ENCODE measurements at places on chromosomes 1 and 21.

DNA sequence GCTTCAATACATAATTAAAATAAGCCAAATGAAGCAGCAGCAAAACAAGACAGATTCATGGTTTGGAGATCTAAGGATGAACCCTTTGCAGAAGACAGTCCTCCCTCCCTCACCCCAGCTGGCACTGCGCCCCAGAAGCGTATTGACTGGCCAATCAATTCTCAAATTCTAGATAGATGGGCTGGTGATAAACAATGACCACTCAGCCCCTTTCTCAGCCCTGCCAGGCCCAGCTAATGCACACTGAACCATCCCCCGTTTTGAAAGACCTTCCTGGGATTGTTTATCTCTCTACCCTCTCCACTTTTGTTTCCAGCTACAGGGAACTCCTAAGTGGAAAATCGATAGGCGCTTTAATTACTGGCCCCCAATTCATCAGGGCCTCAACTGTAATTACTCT lies 29.0 kb downstream of the TNR start:
- peaks cover 7% of the 10 kb centered on the region for H3K4me1 ChIP-seq
- DNase-seq: no peak
- no peak overlapping the region for H3K4me3 ChIP-seq
- H3K27ac ChIP-seq: no peak overlapping the region
- H3K27me3 ChIP-seq: no peaks in the 10 kb centered on the region
- H3K36me3 ChIP-seq: no peaks in the 10 kb centered on the region

DNA sequence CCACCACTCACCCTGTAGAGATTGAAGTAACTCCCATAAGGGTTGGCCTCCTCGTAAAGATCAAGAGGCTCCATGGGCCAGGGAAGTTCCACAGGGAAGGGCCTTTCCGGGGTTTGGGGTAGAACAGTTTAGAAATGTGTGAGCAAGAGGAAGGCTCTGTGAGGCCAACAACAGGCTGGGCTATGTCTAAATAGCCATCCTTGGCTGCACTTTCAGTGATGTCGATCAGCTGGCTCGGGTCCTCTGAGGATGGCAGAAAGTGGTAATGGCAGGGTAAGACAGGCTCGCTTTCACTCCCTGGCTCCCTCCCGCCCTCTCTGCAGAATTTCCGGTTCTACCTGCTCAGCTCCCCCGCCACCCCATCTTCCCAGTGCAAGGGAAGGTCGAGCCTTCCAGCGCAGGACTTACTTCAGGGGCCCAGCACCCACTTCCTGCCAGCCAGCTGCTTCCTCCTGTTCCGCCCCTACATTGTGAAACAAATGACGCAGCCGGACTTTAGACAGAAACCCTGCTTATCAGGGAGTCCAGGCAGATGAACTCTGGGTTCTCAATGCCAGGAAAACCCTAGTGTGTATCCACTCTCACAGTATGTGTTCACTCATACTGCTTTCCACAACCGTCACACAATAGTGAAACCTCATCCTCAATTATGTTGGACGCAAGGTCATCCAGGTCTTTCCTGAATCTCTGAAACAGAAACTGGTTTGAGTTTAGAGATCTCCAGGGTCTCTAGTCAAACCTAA lies 7.3 kb downstream of the F11R start:
- DNase-seq: peak; percentile 93
- no peaks in the 10 kb centered on the region for H3K27me3 ChIP-seq
- H3K27ac ChIP-seq: peak overlapping the region; percentile 96

GRCh38 chr1:76330991-76331603 lies 256.6 kb downstream of the ST6GALNAC3 start:
- no peak overlapping the region for H3K4me3 ChIP-seq
- peak; percentile 82 for DNase-seq
- H3K4me1 ChIP-seq: peaks cover 5% of the 10 kb centered on the region
- no peaks in the 10 kb centered on the region for H3K36me3 ChIP-seq
- no peak overlapping the region for H3K27ac ChIP-seq
- H3K27me3 ChIP-seq: no peaks in the 10 kb centered on the region

- H3K4me3 ChIP-seq: no peak overlapping the region
- no peak for DNase-seq
- H3K27me3 ChIP-seq: no peaks in the 10 kb centered on the region
- no peaks in the 10 kb centered on the region for H3K4me1 ChIP-seq
These were observed 37.7 kb downstream of the DHRS3 start for GRCh38 chr1:12580054-12580887.

GRCh38 chr1:31955917-31956736 lies 18.0 kb upstream of the PTP4A2 start:
- no peaks in the 10 kb centered on the region for H3K36me3 ChIP-seq
- H3K4me3 ChIP-seq: no peak overlapping the region
- DNase-seq: peak; percentile 68
- H3K27ac ChIP-seq: peak overlapping the region; percentile 68
- peaks cover 17% of the 10 kb centered on the region for H3K4me1 ChIP-seq

GRCh38 chr1:98253145-98253544 lies 332.3 kb upstream of the DPYD start:
- H3K4me1 ChIP-seq: peaks cover 14% of the 10 kb centered on the region
- H3K4me3 ChIP-seq: no peak overlapping the region
- H3K27me3 ChIP-seq: no peaks in the 10 kb centered on the region
- peak; percentile 46 for DNase-seq
- no peak overlapping the region for H3K27ac ChIP-seq
- no peaks in the 10 kb centered on the region for H3K36me3 ChIP-seq

DNA sequence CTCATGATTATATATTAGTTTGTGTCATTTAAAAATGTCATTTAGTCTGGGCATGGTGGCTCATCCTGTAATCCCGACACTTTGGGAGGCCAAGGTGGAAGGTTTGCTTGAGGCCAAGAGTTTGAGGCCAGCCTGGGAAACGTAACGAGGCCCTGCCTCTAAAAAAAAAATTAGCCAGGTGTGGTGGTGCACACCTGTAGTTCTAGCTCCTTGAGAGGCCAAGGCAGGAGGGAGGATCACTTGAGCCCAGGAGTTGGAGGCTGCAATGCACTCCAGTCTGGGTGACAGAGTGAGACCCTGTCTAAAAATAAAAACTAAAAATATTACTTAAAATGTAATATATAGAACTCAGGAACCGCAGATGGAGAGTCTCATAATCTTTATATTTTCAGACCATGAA lies 34.6 kb downstream of the RUNX3 start:
- no peak overlapping the region for H3K27ac ChIP-seq
- no peak overlapping the region for H3K4me3 ChIP-seq
- H3K36me3 ChIP-seq: no peaks in the 10 kb centered on the region
- DNase-seq: no peak
- no peaks in the 10 kb centered on the region for H3K27me3 ChIP-seq

DNA sequence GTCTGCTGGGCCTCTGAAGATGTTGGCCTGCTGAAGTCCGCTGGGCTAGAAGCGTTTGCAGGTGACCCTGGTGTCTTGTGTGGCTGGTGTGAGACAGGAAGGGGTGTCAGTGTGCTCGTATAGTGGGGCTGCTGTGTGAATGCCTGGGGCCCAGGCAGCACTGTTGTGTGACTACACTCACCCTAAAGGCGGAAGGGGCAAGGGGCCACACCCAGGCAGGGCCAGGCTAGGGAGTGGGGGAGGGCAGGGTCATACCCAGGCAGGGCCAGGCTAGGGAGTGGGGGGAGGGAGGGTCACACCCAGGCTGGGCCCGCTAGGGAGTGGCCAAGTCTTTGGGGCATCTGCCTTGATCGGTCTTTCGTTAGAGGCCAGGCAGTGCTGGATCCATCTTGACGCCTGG lies 25.0 kb downstream of the PDXK start:
- H3K27me3 ChIP-seq: no peaks in the 10 kb centered on the region
- H3K27ac ChIP-seq: no peak overlapping the region
- H3K4me1 ChIP-seq: 0 out of 2 replicates have a peak, but pooled peaks cover 3% of the 10 kb centered on the region
- no peak for DNase-seq
- H3K4me3 ChIP-seq: no peak overlapping the region

DNA sequence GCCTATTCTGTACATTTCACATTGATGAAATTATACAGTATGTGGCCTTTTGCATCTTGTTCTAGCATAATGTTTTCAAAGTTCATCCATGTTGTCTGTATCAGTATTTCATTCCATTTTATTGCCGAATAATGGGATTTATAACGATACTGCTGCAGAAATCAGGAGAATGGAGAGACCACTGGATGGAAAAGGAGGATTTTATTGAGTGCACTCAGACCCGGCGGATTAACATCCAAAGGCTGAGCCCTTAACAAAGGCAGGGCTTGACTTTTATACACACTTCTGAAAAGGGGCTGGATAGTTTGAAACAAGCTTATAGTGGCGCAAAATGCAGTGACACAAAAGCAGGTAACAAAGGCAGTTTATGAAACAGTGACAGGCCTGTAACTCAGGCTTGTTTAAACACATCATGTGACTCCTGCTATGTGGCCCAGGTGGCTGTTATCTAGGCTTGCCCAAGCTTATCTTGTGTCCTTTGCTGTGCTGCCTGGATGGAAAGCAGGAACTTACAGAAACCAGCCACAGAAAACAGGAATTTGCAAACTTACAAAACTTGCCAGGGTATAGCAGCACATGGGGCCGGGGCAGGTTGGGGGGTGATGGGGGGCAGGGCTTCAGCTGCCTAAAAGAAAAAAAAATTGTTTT lies 32.8 kb upstream of the KCNJ15 start:
- H3K4me3 ChIP-seq: no peak overlapping the region

DNA sequence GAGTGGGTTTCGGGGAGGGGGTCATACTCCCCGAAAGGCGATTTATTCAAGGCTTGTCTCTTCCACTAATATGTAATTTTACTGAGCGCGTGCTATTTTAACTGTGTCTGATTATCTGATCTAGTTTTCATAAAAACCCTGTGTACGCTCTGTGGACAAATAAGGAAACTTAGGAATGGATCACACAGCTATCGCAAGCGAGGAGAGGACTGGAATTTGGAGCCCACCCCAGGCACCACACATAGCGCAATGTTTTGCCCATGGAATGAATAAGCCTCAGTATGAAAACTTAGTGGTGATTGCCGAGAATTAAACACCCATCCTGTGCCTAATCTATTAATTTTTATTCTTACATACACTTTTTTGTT lies 9.8 kb upstream of the RAB42 start:
- no peak for DNase-seq
- peaks cover 4% of the 10 kb centered on the region for H3K27me3 ChIP-seq
- peaks cover 39% of the 10 kb centered on the region for H3K36me3 ChIP-seq
- peaks cover 19% of the 10 kb centered on the region for H3K4me1 ChIP-seq

DNA sequence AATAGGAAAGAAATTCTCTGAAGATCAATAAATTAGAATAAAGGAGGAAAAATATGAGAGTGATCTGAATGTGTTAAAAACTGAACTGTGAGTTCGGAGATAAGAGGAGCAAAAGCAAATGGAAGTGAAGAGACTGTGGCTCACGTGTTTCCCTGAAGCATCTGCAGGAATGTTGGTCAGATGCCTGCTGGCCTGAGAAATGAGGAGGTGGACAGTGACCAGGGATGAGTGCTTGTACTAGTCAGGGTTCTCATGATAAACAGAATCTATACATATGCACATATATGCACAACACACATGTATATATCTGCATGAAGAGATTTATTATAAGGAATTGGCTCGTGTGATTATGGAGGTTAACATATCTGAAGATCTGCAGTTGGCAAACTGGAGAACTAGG lies 103.4 kb upstream of the TIAM1 start:
- no peak overlapping the region for H3K4me3 ChIP-seq
- DNase-seq: no peak
- no peak overlapping the region for H3K27ac ChIP-seq

DNA sequence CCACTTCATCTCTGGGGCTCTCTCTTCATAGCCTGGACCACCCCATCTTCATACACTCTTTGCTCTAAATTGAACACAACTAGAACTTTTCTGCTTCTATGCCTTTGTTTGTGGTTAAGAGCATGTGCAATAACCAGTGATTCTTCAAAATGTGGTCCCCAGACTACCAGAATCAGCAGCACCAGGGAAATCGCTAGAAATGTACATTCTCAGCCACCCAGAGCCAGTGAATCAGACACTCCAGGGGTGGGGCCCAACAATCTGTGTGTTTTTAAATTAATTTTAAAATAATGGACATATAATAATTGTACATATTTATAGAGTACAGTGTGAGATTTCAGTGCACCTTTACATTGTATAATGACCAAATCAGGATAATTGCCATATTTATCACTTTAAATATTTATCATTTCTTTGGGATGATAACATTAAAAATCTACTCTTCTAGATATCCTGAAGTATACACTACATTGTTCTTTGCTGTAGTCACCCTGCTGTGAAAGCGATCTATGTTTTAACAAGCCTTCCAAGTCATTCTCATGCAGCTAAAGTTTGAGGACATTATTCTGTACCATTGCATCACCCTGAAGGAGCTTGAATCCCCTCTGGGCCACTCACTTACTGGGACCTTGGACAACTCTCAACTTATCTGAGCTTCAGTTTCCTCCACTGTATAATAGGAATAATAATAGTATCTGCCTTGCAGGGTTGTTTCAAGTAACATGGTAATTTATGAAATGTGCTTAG lies 10.8 kb downstream of the GRHL3 start:
- no peak overlapping the region for H3K27ac ChIP-seq
- H3K36me3 ChIP-seq: no peaks in the 10 kb centered on the region
- peaks cover 14% of the 10 kb centered on the region for H3K4me1 ChIP-seq

GRCh38 chr1:44739307-44740178 lies at the start of gene KIF2C:
KIF2C (plus strand) TSS chr1:44739837; CDS start chr1:44739933, 96 bp downstream.
- peaks cover 15% of the 10 kb centered on the region for H3K36me3 ChIP-seq
- peak within 1 kb of the TSS; percentile 97 for H3K4me3 ChIP-seq
- no peaks in the 10 kb centered on the region for H3K27me3 ChIP-seq
- H3K4me1 ChIP-seq: peaks cover 7% of the 10 kb centered on the region
- H3K27ac ChIP-seq: peak within 1 kb of the TSS; percentile 87

- H3K4me1 ChIP-seq: peaks cover 11% of the 10 kb centered on the region
- no peak for DNase-seq
- H3K36me3 ChIP-seq: no peaks in the 10 kb centered on the region
These were observed 24.5 kb upstream of the LRRC8C start for GRCh38 chr1:89608319-89608983.

DNA sequence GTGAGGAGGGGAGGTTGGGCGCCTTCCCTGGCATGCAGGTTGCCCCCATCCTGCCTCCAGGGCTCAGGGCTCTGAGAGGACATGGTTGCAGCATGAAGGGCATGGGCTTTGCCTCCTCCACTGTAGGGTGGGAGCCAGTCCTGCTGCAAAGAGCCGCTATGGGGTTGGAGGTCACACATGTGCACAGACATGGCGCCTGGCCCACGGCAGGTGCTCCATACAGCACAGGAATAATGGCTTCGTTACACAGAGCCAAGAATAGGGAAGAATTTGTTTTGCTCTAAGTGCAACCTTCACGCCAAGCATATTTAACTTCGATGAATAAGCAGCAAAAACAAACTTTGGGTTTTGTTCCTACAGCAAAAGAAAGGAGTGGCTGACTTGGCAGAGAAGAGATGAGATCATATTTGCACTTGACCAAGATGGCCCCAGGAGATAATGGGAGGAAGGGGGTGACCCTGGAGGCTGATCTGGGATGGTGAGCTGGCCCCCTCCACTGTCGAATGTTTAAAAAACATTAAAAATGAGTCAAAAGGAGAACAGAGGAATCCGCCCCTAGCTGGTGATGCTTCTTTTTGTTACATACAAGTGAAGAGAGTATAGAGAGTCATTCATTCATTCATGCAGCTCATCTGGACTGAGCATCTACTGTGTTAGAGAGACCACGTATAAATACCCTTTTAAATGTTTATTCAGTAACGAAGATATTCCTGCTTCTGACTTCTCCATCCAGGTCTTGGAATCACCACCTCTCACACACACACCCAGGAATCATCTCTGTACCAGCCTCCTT lies 12.4 kb upstream of the C2CD2 start:
- no peak overlapping the region for H3K4me3 ChIP-seq
- no peaks in the 10 kb centered on the region for H3K36me3 ChIP-seq
- DNase-seq: no peak

- H3K36me3 ChIP-seq: no peaks in the 10 kb centered on the region
- H3K4me3 ChIP-seq: no peak overlapping the region
- H3K4me1 ChIP-seq: 0 out of 2 replicates have a peak, but pooled peaks cover 9% of the 10 kb centered on the region
- H3K27ac ChIP-seq: no peak overlapping the region
- no peak for DNase-seq
These were observed 27.3 kb upstream of the S100A7 start for GRCh38 chr1:153487707-153488106.
